ENCODE measurements at places on chromosomes 6 and 20.

GRCh38 chr20:22285555-22285954 lies 298.8 kb downstream of the FOXA2 start:
- no peak for DNase-seq

DNA sequence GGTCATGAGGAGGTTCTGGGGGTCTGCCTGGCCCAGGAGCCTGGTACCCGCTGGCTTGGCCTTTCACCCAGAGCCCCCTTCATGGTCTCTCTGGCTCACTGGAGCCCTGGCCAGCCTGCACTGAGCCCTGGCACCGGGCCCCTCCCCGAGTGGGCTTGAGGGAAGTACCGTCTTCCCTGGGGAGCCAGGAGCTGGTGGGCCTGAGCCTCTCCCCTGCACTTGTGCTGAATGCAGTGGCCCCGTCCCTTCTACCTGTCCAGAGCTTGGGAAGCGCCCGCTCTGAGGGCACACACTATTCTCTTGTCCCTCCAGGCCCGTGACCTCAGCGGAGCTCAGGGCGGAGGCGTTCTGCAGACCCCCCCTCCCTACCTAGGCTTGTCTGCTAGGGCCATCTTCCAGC lies 62.2 kb downstream of the TCP11 start:
- no peak for DNase-seq

- DNase-seq, result no peak
Measured at GRCh38 chr6:160088069-160088783, 33.4 kb upstream of the SLC22A1 start.

- DNase-seq, result no peak
Measured at GRCh38 chr20:50772420-50773185, 22.3 kb upstream of the BCAS4 start.

Data from activated CD4-positive, alpha-beta T cell treated with anti-CD3 and anti-CD28 coated beads, Interleukin-2, amount 50 U/mL, for 24 hours (primary cell).